IMR-90 (cell line): ENCODE measurements at places on chromosomes 3 and 15. TPM values are rescaled to one million over a fixed set of nuclear protein-coding genes. Genes with fewer than 3 reads are reported as not detected.

The CFAP44 gene
- 0.90 and 1.9 TPM in 2 replicates for total RNA-seq

The KCNH8 gene
- total RNA-seq, result not detected in 2 replicates

The BCHE gene
- total RNA-seq, result 1.6 and 1.9 TPM in 2 replicates

The BTLA gene
- total RNA-seq, result not detected in 2 replicates

The SCN5A gene
- 1.7 and 2.0 TPM in 2 replicates for total RNA-seq

- DNase-seq, result peak; percentile 42
Observed at GRCh38 chr3:167740961-167741587, 5.6 kb downstream of the SERPINI1 start.

DNA sequence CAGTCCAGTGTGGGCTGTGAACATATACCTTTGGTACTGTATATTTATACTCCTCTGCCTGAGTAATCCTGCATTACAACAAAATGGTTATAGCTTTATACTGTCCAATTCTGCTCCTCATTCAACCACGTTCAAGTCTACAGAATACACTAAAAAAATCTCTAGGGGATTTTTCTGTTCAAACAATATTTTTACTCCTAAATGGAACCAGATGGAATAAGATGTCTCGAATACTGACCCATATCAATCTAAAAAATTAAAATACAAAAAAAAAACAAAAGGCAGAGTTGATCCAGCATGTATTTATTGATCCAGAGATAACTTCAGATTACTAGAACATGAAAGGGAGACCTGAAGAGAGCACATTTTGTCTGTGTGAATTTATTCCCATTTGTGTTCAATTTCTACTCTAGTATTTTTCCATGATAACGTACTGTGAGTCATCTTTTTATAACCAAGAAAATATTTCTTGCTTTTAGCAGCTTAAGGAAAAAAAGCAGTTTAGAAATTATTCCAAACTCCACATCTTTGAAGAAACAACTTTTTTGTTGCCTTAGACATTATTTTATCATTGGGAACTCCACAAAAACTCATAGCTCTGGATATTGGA is 910.7 kb downstream of the TBL1XR1 start:
- DNase-seq, result peak; percentile 1

GRCh38 chr3:188712991-188713390 is 458.8 kb upstream of the TPRG1 start:
- no peak for DNase-seq

GRCh38 chr15:64515196-64515595 is 54.8 kb downstream of the ZNF609 start:
- no peak for DNase-seq

DNA sequence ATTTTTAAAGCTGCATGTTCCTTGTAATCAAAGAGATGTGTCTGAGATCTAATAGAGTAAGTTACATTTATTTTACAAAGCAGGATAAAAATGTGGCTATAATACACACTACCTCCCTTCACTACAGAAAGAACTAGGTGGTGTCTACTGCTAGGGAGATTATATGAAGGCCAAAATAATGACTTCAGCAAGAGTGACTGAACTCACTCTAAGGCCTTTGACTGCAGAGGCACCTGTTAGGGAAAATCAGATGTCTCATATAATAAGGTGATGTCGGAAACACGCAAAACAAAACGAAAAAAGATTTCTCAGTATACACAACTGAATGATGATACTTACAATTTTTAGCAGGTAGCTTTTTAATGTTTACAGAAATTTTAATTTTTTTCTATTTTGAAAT is 19.1 kb downstream of the B3GNT5 start:
- DNase-seq, result no peak

- no peak for DNase-seq
Observed at GRCh38 chr3:59970796-59971195, 921.0 kb upstream of the CFAP20DC start.
